Stimulated activated CD4-positive, alpha-beta T cell treated with anti-CD3 and anti-CD28 coated beads, Interleukin-1b, Interleukin-23, amount 100 ng/mL, for 1 hour (primary cell): ENCODE measurements at places on chromosomes 3 and 15.

DNA sequence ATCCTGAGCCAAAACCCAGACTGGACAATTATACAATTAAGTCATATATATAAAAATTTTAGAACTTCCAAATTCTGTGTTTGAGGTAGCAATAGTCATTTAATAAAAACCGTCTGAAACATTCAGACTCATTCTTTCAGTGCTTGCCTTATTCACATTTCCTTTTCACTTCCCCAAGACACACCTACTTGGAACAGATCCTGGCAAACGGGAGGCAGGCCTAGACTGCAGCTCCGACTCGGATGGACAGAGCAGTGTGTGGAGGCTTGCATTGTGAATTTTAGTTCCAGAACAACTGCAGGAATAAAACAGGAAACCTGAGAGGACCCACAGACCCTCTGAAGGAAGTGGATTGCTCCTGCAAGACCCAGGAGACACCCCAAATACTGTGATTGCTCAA, 341.4 kb downstream of the CNTN3 start:
- DNase-seq: no peak

GRCh38 chr3:177932346-177932745, 603.9 kb upstream of the KCNMB2 start:
- DNase-seq: no peak

DNA sequence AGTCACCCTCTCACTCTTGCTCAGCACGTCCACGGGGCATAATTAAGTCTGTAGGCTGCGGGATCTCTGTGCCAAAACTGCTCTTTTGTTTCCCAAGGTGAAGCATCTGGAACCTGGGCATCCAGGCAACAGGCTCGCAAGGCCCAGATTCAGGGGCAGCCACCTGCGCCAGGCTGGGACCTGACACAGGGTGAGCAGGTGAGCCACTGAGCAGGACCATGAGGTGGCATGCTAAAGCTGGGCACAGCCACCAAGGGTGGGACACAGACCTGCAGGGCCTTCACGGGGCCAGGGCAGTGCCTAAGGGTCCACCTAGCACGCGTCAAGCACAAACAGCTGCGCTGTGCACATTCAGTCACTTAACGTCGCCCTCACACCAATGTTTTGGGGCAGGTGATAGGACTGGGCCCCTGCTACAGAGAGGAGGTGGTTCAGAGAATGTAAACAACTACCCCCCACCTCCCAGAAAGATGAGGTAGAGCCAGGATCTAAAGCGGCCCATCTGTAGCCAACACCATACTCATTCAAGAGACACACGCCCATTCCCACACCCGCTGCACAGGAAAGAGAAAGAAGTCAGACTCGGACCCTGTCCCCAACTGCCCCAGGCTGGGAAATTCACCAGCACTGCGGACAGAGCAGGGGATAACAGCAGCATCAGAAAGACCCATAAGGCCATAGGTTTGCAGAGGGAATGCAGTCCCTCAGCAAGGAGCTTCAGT, 16.3 kb downstream of the XXYLT1 start:
- no peak for DNase-seq

DNA sequence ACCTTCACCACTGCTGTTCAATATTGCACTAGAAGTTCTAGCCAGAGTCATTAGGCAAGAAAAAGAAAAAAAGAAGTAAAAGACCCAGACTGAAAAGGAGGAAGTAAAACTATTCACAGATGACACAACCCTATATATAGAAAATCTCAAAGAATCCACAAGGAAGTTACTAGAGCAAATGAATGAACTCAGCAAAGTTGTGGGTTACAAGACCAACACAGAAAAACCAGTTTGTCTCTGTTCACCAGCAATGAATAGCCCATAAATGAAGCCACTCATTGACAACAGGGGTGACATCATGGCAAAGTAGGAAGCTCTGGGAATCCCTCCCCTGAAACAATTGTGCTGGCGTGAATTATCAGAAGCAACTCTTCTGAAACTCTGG, 4.6 kb downstream of the CFAP100 start:
- no peak for DNase-seq

DNA sequence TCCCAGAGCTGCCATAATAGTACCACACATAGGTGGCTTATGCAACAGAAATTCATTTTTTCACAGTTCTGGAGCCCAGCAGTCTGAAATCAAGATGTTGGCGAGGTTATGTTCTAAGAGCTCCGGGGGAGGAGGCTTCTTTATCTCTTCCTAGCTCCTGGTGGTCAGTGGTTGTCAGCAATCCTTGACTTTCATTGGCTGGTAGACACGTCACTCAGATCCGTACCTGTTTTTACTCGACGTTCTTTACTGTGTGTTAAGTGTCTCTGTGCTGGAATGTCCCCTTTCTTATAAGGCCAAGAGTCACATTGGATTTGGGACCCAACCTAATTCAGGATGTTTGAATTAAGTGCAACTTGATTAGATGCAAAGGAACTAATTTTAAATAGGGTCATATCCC, 218.5 kb upstream of the CNTN3 start:
- no peak for DNase-seq
